Tibial nerve (tissue), 4 donors: ENCODE measurements at places on chromosomes 5 and 9. TPM values are rescaled to one million over a fixed set of nuclear protein-coding genes. Genes with fewer than 3 reads are reported as not detected.

Gene MEIKIN
- not detected for total RNA-seq

Gene ANKRD34B
- not detected for total RNA-seq

Gene CCDC69
- 101 TPM for total RNA-seq

Gene FOXD4
- total RNA-seq, result not detected

DNA sequence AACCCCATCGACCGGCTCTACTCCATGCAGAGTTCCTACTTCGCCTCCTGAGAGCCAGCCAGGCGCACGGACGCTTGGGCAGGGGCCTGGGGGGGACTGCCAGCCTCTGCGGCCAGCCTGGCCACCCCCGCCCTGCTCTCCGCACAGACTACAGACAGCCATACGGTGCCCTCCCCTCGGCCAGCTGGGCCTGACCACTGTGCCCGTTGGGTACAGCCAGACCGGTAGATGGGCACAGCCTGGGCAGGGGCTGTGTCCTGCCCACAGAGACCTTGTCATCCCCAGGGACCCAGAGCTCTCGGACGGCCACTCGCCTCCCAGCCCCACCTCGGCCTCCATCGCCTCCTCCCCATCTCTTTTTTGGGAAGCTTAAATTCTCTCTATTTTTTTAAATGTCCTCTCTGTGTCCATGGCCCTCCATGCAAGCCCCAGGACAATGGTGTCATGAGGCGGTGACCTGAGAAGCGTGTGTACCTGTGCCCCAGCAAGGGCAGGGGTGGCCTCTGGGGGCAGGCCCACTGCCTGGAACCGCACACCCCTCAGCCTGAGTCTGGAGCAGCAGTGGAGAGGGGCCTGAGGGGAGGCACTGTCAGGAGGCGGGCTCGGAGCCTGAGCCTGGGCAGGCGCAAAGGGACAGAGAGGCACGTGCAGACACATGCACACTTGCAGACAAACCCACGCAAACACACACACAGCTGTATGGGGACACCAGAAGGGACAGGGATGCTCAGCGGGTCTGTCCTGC, 82.8 kb downstream of the LMX1B start:
- no peak for DNase-seq

DNA sequence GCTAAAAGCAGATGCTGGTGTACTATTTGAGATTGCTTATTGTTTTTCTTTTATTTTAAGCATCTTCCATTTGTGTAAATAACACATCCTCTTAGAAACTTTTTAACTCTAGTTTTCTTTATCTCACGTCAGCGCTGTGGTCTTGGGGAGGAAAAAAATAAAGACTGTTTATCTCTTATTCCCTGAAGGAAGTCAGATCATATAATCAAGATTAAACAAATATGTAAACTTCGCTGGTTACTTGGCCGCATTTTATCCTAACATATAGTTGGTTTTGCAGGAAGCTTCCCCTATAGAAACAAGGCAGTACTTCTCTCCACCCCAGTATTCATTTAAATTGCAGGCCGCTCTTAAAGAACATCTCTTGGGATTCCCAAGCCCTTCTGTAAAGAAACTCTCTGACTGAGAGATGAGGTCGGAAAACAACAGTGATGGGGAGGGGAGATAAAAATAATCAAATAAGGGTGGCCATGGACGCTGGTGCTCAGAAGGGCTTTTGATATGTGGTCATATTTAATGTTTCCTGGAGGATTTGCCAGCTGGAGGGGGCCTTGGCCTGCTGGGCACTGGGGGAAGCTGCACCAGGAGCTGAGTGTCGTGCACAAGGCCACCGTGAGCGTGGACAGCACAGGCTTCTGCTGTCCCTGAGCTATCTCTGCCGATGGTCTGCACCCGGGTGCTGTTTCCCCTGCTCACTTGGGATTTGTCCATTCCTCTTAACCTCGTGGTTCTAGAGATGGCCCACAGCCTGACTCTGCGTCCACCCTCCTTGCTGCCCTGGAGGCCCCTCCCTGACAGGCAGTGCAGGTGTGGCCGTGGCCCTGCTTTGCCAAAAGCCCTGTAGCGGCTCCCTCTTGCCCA, 23.8 kb downstream of the NEURL1B start:
- no peak for DNase-seq

DNA sequence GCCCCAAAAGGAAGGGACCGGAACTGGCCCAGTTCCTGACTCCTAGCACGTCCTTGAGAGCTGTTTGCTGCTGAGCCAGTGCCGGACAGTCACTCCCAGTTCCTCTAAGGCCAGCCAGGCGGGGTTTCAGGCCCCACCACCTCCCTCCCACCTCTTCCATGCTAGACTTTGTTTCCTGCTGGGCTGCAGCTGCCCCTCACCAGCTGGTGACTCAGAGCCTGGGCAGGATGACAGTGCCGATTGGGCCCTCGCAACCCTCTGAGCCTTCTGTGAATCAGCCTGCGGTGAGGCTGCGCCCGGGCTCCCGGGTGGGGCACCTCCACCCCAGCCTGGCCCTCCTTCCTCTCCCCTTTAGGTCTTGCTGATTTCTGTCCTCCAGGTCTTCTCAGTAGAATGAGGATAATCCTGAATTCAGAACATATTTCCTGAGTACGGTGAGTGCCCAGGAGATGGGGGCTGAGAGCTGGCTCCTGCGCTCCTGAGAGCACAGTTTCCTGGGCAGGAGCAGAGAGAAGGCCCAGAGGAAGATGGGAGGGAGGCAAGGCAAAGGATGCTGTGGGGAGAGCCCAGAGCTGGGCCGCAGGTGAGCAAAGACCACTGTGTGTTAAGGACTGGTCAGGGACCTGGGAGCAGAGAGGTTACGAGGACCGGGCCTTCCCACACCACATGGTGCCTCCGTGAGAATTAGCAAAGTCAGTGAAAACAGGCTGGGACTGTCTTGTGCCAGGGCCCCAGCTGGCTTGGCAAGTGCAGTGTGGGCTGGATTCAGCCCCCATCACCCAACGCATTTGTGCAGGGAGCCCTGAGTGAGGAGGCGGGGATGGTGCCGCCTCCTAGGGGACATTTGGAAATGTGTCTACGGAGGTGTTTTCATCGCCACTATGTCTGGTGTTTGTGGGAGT, 32.9 kb upstream of the STXBP1 start:
- DNase-seq, result peak; percentile 76

DNA sequence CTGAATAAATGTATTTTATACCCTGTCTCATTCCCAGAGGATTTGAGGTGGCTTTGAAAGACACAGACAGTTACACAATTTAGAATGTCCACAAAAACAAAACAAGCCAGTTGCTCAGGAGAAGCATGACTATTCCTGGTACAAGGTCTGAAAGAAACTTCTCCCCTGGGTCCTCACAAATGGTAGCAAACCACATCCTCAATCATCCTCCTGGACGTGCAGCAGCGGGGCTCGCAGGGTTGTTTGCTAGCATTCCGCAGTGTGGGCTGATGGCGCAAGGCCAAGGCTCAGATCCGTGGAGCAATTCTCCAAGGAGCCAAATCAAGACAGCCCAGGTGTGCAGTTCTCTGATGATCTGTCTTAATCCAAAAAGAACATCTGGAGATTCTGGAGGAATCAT, 210.3 kb downstream of the ACTL7B start:
- peak; percentile 9 for DNase-seq

DNA sequence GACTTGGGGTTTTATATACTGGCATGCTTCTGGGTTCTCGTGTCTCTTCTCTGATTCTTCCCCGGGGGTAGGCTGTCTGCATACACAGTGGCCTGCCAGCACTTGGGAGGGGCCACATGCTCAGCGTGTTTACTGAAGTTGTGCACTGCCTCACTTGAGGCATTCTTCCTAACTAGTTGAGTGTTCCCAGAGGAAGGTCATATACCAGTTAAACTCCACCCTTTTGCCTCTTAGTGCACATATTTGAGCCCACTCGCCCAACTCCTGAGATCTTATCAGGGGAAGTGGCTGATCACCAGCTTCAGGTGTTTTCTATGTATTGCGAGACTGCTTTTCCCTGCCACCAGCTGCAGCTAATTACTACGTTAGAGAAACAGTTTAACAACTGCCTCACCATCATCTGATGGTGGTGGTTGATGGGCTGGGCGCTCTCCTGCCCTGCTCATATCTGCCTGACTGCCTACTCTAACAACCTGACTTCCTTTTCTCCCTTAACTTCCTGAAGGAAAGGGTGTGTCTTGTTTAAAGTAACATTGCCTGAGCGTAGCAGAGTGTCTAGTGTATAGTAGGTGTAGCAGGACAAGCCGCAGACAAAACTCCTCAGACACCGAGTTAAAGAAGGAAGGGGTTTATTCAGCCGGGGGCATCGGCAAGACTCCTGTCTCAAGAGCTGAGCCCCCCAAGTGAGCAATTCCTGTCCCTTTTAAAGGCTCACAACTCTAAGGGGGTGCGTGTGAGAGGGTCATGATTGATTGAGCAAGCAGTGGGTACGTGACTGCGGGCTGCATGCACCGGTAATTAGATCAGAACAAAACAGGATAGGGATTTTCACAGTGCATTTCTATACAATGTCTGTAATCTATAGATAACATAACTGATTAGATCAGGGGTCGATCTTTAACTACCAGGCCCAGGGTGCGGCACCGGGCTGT, 60.1 kb upstream of the CLINT1 start:
- DNase-seq, result no peak

GRCh38 chr9:107585465-107585864, 95.9 kb upstream of the KLF4 start:
- no peak for DNase-seq

GRCh38 chr5:148376198-148376597, 7.6 kb upstream of the FBXO38 start:
- no peak for DNase-seq

DNA sequence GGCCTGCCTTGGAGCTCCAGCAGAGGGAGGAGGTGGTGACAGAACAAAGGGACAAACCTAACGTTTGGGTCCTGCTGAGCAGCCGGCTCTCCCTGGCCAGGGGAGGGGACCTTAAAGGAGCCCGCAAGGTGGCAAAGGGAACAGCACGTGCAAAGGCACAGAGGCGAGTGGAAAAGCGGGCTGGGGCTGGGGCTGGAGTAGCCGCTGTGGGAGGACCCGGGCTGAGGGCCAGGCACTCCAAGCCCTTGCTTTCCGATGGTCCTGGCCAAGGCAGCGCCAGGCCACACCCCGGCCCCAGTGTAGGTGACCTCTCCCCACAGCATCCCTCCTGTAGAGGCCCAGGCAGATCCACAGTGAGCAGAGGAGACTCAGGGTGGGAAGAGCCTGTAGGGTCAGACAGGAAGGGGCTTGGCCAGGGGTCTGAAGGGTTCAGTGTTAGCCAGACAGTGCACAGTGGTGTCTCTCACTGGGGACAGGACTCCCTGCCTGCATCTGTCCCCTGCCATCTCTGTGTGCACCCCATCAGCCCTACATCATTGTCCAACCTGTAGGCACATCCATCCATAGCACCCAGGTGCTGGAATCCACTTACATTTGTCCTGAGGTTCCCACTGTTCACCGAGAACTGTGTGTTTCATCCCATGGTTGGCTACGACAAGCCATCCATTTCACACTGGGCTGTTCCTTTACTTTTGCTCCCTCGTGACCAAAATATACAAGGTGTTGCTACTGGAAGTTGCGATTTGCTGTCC, 77.0 kb downstream of the NEK6 start:
- no peak for DNase-seq

GRCh38 chr5:122374110-122374509, 62.1 kb downstream of the SNCAIP start:
- DNase-seq, result no peak

- DNase-seq, result no peak
Observed at GRCh38 chr9:114125476-114126013, 26.5 kb upstream of the KIF12 start.

- DNase-seq, result peak; percentile 41
Observed at GRCh38 chr5:33892620-33893137, 889 bp upstream of the ADAMTS12 start.

GRCh38 chr5:555058-555623, 30.9 kb upstream of the SLC9A3 start:
- no peak for DNase-seq

DNA sequence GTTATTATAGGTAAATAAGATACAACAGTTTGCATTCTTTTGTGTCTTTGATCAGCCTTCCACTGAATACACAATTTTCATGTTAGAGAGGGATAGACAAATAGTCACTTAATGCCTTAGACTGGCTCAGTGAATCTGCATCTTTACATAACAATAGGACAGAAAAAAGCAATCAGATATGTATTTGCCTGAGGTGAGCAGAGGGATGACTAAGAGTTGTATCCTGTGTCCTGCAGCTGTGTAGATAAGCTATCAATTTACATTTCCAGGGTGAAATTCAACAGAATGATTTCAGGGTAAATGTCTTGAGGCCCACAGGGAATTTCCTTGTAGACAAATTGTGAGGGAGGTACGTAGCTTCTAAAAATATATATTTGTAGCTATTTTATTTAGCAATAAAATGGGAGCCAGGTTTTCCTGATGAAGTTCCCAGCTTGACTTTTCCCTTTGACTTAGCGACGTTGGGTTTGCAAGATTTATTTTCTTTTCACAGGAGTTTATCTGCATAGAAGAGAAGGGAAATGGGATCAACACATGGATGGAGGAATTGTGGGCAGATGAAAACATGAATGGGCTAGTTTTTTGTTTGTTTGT, 586.1 kb upstream of the CDH6 start:
- no peak for DNase-seq

GRCh38 chr9:100413839-100414420, 13.0 kb upstream of the MSANTD3 start:
- no peak for DNase-seq
